ENCODE measurements at places on chromosomes 11 and 22. TPM values are rescaled to one million over a fixed set of nuclear protein-coding genes. Genes with fewer than 3 reads are reported as not detected.

PRODH gene
- total RNA-seq, result 1.9 TPM

KCNQ1OT1 gene
- total RNA-seq, result 0.54 TPM

KLHL35 gene
- 1.5 TPM for total RNA-seq

TMPRSS5 gene
- total RNA-seq, result 0.07 TPM

F2 gene
- not detected for total RNA-seq

RBMXL2 gene
- 0.21 TPM for total RNA-seq

SSTR3 gene
- total RNA-seq, result not detected

UBASH3B gene
- total RNA-seq, result 45.4 TPM

ART1 gene
- not detected for total RNA-seq

SMTNL1 gene
- not detected for total RNA-seq

ARHGAP20 gene
- 0.14 TPM for total RNA-seq

TNNI2 gene
- total RNA-seq, result not detected

APOA5 gene
- not detected for total RNA-seq

MN1 gene
- 4.5 TPM for total RNA-seq
